Dorsolateral prefrontal cortex (tissue), 122 donors: ENCODE measurements at places on chromosomes 7 and 10.
A peak's percentile ranks its signal among the peaks of the same experiment; 100 is the strongest.

- no peak for DNase-seq
Observed at GRCh38 chr10:33174674-33175434, 159.6 kb downstream of the NRP1 start.

- DNase-seq = no peak
Observed at GRCh38 chr10:17206210-17206709, 4.8 kb upstream of the TRDMT1 start.

- peak; percentile 54 for DNase-seq
Observed at GRCh38 chr10:103273041-103273441, 3.9 kb upstream of the INA start.

- DNase-seq = no peak
Observed at GRCh38 chr7:46557295-46557711, 636.2 kb upstream of the IGFBP3 start.

DNA sequence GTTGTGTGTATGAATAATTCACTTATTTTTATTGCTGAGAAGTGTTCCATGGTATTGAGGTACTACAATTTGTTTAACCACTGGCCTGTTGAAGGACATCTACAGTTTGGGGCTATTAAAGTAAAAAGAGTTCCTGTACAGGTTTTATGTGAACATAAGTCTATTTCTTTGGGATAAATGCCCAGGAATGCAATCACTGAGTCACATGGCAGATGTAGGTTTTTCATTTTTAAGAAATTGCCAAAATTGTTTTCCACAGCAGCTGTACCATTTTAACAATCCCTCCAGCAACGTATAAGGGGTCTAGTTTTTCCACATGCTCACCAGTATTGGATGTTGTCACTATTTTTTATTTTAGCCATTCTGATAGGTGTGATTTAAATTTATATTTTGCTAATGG, 243.9 kb downstream of the TNS3 start:
- DNase-seq = no peak

- DNase-seq = peak; percentile 69
Observed at GRCh38 chr10:33772370-33773252, 438.1 kb upstream of the NRP1 start.

DNA sequence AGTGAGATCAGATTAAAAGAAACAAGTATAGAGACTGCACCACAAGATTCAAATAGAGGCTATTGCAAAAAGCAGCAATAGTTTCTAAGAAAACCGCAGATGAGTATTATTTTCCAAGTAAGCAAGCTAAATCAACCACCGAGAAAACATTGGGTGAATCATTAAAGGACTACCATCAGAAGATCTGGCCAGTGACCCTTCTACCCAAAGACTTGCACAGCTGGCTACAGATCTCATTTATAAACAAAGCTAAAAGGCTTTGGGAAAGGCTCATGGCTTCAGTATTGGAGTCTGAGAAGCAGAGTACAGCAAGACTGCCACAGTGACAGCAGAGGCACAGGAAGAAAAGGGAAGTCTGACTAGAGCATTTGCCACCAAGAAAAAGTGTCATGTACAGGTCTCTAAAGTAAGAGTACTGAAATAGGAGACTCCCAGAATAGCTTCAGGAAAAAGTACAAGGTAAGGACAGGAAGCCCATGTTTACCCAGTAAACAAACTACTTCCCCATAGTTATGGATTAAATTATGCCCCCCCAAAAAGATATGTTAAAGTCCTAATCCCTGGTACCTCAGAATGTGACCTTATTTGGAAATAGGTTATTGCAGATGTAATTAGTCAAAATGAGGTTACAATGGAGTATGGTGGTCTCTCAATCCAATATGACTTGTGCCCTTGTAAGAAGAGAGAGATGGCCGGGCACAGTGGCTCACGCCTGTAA, 19.0 kb downstream of the STEAP1 start:
- no peak for DNase-seq

- DNase-seq = no peak
Observed at GRCh38 chr10:27530477-27530876, 26.4 kb downstream of the RAB18 start.

DNA sequence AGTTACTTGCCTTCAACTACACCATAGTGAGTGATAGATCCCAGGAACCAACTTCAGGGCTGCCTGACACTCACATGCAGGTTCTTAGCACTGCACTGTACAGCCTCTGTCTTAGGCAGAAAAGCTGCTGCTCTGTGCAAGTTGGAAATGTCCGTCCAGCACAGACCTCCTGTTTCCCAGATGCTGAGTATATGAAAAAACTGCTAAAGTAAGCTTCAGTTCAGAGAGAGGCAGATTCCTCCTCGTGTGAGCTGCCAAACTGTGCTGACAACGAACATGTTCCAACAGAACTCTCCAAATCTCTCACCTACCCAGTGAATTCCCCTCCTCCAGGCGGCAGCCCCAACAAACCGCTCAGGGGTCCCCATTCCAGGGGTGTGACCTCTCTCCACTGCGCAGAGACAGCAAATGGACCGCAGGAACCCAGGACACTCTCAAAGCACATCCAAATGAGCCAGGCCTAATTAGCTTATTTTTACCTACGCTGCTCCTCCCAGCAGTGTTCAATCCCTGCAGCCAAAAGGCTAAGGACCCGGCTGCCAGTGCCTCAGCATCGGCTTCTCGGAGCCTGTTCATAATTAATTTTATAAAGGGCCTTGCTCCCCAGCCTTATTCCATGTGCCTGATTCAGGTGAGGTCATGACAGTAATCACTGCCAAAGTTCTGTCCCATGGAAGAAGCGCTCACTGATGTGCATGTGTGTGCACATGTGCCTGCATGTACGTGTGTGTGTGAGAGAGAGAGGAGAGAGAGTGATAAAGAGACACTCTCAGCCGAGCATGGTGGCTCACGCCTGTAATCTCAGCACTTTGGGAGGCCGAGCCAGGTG, 159.5 kb upstream of the AUTS2 start:
- DNase-seq = no peak

DNA sequence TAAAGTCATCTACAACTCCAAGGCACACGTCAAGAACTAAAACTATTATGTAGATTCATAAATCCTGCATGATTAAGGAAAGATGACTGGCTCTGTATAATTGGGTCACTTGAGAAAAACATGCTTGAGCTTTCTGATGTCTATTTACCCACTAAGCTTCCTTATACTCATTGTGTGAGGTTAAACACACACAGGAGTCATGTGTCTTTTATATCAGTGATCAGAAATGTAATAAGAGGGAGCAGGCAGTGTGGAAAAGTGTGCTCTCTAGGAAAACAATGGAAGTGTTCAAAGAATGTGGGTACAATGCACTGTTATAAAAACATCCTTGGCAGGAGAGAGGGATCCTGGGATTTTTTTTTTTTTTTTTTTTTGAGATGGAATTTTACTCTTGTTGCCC, 108.6 kb upstream of the ARID5B start:
- DNase-seq = no peak

DNA sequence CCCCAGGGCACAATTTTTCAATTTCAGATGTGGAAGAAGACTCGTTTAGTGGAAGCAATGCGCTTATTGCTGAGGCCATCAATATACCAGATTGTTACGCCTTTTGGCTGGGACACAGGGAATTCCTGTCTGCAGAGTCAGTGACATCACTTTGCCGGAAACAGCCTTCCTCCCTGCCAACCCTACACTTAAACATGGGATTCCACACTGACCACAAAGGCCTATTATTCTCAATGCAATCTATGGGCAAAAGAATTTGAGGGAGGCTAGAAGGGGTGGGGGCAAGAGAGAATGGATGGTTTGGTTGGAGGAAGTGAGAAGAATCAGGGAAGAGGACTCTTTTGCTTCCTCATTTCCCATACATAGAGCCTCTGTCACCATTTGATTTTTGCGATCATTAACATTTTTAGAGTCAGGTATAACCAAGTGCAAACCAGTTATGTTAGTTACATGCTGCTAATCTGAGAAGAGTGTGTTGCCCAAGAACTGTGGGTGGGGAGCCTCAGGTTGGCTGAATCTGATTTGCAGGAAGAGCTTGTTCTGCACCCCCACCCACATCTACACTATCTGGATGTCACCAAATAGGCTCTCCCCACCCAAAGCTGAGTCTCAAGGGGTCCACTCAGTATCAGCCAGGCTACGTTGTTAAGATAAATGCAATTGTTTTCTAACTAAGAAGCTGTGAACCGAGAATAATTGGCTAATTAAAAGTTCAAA, 58.2 kb downstream of the ENTPD1 start:
- DNase-seq = no peak

GRCh38 chr10:87092376-87092860, 2.2 kb downstream of the GLUD1 start:
- DNase-seq = no peak

DNA sequence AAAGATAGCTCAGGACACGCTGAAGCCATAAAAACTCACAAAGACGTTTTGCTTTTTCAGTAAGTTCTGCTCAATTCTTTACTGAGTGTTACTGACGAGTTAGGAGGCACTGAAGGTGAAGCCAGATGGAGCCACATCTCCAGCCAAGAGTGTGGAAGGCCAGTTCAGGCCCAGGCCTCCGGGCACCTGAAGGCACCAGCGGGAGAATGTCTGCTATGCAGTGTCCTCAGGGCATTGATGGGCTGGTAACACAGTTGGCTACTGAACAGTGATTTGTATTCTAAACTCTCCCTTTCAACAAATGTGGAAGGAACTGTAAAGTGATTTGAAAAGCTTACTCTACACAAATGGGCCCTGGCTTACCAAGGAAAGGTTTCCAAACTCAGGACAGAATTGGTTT, 64.8 kb upstream of the SVIL start:
- no peak for DNase-seq

DNA sequence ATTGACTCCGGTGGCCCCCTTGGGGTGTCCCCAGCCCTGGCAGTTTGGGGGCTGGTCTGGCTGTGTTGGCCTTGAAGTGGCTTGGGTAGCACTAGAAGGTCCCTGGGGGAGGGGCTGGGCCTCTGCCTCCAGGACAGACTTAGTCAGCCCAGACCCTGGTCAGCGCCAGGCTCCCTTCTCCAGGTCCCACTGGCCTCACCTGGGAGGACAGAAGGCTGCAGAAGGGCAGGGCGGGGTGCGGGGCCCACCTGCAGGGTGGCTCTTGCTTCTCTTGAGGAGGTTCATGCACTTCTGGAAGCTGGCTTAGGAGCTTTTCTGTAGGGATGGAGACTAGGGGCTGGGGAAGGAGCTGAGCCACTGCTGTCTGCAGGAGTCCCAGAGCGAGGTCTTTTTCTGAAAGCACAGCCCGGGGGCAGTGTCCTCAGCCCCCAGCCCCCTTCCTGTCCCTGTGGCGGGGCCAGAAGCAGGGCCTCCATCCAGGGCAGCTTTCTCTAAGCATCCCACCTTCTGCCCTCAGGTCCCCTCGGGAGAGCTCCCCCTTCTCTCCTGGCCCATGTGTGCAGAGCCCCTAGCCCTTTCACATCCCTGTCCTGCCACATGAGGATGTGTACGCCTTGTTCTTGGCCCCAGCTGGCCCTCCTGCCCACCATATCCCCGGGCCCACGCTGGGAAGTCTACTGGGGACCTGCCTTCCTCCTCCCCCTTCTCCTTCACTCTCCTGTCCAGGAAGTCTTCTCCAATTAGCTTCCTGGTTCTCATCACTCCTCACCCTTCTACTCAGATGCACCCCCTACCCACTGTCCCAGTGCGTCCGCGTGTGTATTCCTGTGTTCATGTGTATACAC, 11.0 kb downstream of the TBATA start:
- no peak for DNase-seq

DNA sequence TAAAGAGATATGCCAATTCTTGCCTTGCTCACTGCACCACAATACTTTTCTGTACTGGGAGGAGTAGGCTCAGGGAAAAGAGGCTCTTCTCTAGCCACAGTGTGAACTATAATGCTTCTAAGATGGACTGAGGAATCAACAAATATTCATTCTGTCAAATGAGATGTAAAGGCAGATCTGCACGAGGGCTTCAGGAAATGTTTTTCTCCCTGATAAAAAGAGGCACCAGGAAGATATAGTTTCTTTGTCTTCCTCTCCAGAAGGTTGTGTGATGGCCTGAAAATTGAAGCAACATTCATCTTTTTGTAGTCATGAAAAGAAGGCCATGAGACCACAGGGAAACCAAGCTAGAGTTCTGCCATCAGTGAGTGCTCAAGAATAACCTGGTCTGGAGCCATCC, 79.1 kb upstream of the NME8 start:
- DNase-seq = no peak

- DNase-seq = no peak
Observed at GRCh38 chr10:42933448-42934340, 143.2 kb upstream of the RET start.

GRCh38 chr7:27767374-27767773, 27.4 kb downstream of the TAX1BP1 start:
- no peak for DNase-seq

DNA sequence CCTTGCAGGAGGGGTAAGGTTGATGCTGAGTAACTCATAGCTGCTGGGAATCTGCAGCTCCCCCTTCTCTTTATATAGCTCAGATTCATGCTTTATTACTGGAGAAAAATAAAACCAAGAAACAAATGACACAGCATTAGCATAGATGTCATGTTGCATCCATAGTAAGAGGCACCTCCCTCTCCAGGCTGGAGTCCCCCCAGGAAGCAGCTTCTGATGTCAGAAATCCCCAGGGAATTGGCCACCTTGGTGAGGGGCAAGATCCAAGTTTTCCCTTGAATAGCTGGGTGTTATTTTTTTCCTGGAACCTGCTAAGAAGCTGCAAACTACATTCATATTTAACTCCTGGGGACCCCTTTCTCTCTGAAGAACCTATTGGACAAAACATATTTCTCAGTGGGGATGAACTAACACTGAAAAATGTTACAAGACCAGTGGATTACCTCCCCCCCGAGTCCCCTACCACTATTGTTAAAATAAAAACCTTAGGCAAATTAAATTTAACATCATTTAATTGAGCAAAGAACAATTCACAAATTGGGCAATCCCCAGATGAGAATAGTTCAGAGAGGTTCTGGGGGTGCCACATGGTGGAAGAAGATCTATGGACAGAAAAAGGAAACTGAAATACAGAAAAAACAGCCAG, 163.7 kb upstream of the NAMPT start:
- no peak for DNase-seq

DNA sequence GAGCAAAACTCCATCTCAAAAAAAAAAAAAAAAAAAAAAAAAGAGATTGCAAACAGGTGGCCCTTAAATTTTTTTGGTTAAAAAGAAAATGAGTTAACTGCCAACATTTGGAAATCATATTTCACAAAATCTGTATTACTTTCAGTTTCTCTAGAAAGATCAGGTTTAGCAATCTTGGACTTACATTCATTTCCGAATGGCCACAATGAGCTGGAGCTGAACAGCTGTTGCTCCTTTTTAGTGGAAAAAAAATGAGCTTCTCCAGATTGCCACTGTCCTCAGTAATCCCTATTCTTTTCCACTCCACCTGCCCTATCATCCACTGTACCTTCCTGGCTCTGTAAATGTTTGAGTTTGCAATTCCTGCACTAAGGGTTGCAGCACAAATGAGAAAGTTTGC, 43.6 kb downstream of the RAB11FIP2 start:
- no peak for DNase-seq

- DNase-seq = no peak
Observed at GRCh38 chr7:26000841-26001240, 151.2 kb upstream of the NFE2L3 start.

DNA sequence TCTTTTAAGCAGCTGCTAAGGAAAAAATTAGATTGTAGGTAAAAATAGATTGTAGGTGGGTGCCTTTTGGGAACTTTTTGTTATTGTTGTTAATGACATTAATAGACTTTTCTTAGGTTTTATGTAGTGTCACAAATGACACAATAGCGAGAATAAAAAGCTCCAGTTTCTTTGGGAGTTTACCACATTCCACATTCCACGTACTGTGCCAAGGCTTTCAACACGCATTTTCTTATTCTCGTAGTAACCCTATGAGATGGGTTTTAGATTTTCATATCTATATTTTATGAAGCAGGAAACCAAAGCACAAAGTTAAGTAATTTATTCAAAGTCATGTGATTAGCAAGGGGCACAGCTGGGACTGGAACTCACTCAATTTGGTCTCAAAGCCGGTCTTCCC, 103.8 kb downstream of the XRCC2 start:
- no peak for DNase-seq

- no peak for DNase-seq
Observed at GRCh38 chr7:1712907-1713501, 42.9 kb downstream of the ELFN1 start.
